ENCODE measurements at places on chromosomes 2 and 18.

DNA sequence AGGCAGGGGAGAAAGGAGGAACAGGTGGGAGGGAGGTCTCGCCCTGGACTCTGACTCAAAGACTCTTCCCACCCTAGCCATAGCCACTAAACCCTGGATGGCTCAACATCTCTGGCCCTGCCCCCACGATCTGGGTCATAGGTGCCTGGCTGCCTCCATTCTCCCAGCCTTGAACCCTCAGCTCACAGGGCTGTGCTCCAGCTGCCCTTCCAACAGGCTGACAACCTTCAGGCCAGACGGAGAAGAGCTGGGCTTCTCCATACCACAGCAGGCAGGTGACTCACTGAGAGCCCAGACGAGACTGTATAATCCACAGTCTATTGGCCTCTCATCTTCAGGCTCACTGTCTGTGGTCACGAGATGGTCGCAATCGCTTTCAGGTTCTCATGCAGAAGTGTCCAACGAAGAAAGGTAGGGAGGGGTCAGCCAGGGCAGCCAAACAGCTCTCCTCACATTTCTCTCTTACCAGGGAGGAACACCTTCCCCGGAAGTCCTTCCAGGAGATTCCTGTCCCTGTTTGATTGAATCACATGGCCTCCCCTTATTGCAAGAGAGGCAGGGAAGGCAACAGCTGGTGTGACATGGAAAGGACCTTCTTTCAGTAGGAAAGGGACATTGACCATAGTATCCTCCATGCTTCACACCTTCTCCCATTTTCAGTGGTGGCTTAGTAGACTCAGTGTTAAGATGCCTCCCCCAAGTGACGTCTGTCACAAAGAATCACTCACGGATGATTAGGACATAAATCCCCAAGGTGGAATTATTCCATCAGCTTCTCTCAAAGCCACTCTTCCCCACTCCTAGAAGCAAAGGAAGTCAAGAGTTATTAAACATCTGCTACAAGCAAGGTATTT, 100.1 kb downstream of the MRO start:
- no peak for DNase-seq

- DNase-seq: no peak
These were observed 67.1 kb upstream of the CDCA7 start for GRCh38 chr2:173287594-173287993.

DNA sequence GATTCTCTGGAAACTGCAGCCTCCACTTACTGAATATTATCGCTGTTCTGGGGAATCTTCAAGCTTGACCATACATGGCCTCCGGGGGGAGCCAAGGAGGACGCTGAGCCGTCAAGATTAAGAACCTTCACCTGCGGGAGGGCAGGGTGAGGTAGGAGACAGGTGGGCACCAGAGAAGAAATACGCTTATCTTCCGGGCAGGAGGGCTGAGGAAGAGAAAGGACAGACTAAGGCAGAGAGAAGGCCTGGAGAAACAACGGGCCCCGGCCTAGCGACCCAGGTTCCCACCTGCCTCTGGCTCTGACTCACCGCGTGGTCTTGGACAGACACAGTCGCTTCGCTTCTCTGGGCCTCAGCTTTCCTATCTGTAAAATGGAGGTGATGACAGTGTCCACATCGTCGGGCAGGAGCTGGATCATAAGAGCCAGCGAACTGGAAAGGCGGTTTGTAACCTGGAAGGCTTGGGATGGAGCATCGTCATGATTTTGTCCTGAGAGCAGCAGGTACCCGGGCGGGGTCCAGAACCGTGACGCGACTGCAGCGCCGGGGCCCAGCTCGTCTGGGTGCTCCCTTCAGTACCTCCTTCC, 659 bp downstream of the ZNF142 start:
- DNase-seq: peak; percentile 32

GRCh38 chr2:145563741-145564615, 1044.1 kb upstream of the ZEB2 start:
- no peak for DNase-seq

GRCh38 chr2:225117051-225117716, 74.9 kb upstream of the DOCK10 start:
- DNase-seq: peak; percentile 32

DNA sequence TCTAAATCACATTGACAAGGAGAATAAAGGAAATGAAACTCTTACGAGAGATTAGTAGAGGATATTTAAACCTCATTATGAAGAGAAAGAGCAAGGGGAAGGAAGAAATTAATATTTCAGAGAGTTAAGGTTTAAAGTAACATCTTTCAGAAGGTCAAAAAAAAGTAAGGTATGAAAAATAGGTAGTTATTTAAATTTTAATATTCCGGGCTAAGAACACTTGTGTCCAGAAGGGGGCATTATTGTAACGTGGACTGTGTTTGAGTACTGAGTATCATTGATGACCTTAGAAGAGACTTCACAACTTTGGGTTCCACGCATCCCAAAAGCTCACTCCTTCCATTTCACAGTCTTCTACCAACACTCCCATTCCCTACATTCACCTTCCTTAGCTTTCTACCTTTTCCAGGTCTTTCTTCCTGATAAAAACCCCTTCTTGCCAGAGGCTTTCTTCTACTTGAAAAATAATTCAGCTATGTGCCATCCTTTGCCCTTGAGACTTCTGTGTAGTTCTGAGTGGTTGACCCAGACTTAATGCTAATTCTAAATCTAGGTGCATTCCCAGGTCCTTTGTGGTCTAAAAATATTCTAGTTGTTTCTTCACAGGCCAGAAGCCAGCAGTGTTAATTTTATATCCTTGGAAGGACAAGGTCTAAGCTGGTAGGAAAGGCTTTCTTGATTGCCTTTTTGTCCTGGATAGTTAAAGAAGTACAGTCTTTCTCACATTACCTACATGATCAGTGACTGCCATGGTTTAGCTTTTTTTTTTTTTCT, 16.5 kb downstream of the DYNC1I2 start:
- DNase-seq: no peak

DNA sequence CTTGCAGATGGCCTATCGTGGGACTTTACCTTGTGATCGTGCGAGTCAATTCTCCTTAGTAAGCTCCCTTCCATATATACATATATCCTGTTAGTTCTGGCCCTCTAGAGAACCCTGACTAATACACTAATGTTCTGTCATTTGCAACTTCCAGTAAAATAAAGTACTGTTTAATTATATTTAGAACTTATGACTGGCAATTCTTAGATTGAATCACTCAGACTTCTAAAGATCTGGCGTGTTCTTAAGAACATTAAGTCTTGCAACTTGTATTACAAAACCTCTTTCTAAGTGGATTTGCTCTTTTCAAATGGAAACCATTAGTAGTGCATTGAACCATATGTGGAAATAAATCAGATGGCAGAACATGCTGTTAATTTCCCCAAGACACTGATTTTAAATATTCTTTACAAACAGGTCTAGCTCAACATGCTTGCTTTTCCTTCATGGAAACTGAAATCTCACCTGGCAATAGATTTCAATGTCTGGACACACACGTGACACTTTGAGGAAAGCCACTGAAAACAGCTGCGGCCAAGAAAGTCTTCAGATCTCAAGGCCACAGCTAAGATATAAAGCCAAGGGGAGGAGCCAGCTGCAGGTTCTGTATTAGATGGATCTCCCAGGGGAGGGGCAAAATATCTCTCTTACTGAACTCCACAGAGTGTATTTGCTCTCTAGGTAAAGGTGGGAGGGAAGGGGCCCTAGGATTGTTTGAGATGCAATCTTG, 50.6 kb downstream of the PMAIP1 start:
- DNase-seq: no peak

GRCh38 chr18:32200766-32201165, 10.9 kb downstream of the MEP1B start:
- DNase-seq: no peak

Measured in inflammatory macrophage (primary cell).